ENCODE measurements at places on chromosomes 16 and 17.

GRCh38 chr17:49574323-49574781 lies 1.3 kb upstream of the NXPH3 start:
- DNase-seq: no peak

GRCh38 chr17:66087073-66087472 lies 104.9 kb downstream of the CEP112 start:
- DNase-seq: no peak

DNA sequence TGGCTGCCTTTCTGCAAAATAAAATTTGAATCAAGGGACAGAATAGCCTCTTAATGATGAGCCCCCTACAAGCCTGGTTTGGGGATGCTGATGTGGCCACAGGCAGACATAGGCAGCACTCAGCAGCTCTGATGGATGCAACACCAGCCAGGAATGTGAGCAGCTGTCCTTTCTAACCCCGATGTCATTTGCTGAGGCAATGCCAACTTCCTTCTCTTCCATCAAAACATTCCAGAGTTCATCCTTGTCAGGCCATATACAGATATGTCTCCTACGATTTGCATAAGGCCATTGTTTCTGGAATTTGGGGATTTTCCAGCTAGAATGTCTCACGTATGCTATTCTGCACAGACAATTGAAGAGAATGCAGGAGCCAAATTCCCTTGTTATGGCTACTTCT lies 52.1 kb upstream of the MYOCD start:
- no peak for DNase-seq

DNA sequence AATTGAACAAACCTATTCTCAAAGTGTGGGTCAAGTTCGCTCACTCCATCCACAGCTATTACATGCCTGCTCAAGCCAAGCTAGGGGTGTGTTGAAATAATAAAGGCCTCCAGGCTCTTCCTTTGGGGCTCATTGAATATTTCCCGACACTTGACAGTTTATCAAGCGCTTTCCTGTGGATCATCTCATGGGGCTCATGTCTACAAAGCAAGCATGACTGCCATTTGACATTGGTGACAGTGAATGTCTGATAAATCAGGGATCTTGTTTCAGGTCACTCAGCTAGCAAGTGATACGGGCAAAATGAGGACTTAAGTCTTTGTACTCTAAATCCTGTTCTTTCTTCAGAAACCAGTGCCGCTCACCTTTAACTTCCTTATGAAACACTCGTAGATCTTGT lies 542.6 kb downstream of the TOX3 start:
- DNase-seq: no peak

DNA sequence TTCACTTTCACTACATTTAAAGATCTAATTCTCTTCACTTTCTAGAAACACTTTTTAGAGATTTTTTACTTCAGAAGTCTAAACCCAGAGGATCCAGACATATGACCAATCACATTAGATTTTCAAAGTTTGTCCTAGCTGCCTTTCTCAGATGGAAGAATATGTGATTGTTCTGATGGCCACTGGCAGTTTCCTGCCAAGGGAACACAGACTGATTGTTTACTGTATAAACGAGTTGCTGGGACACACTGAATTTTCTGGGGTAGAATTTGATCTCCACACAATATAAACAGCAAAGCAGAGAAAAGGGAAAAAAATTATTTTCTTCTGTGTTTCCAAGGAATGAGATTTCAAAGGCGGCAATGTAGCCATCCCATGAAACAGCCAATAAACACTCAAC lies 480.0 kb downstream of the TOX3 start:
- DNase-seq: no peak

GRCh38 chr16:67857547-67858233 lies 10.2 kb upstream of the CENPT start:
- peak; percentile 21 for DNase-seq

- no peak for DNase-seq
Measured at GRCh38 chr17:41478237-41478636, 2.7 kb downstream of the KRT35 start.

DNA sequence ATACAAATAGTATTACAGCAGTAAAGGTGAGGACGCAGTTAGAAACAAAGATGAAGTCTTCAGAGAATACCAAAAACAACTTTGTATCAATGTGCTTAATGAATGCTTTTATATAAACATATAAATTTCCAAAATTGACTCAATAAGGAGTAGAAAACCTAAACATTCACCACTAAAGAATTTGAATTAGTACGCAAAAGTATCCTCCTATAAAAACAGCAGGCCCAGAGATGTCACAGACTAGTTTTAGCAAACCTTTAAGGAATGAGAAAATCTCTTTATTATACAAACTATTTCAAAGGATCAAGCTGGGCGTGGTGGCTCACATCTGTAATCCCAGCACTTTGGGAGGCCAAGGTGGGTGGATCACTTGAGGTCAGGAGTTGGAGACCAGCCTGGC lies 86.2 kb downstream of the OR1D5 start:
- no peak for DNase-seq

- DNase-seq: no peak
Measured at GRCh38 chr17:2867441-2868424, 71.5 kb downstream of the RAP1GAP2 start.

GRCh38 chr16:6926341-6926740 lies 406.3 kb upstream of the RBFOX1 start:
- no peak for DNase-seq

GRCh38 chr16:54447576-54448440 lies 161.2 kb upstream of the IRX3 start:
- no peak for DNase-seq

DNA sequence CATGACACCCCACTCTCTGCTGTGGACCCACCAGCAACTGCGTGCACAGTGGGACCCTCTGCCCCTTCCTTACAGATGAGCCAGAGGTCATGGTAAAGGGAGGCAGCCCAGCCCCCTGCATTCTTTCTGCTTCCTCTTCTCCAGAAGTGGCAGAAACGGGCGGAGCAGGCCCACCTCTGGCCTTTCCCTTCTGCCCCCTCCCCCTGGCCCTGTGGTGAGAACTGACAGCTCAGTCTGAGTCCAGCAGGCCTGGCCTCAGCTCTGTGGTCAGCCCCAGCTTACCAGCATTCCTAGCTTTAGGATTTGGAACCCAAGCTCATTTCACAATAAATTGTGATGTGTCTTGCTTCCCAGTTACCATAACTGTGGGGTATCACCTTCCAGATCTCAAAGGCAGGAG lies 4.8 kb upstream of the ANKRD11 start:
- no peak for DNase-seq

DNA sequence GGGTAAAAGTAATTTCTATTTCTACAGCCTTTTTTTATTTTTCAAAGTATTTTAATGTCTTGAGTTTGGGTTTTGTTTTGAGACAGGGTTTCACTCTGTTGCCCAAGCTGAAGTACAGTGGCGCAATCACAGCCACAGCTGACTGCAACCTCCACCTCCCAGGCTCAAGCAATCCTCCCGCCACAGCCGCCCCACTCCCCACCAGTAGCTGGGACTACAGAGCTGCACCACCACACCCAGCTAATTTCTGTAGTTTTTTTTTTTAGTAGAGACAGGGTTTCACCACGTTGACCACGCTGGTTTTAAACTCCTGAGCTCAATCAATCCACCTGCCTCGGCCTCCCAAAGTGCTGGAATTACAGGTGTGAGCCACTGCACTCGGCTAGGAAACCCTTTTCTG lies 44.0 kb downstream of the TUBD1 start:
- DNase-seq: no peak

DNA sequence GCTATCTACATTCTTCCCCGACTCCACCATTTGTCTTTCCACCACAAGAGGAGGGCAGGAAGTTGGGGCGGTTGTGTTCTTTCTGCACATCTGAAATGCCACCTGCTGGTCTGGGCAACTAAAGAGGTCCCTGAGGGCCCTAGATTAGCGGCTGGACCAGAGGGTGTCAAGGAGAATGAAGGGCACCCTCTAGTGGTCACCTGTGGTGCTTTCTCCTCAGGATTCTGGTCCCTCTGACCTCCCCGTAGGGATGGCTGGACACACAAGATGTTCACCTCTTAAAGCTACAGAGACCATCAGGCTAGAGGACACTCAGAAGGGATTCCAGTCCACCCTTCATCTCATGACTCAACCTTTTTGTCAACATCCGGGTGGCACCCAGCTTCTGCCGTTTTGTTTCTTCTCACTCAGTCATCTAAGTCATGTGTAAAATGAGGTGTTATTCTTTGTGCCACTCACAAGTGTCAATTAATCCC lies 2.9 kb upstream of the SCIMP start:
- DNase-seq: peak; percentile 19

- DNase-seq: peak; percentile 66
Measured at GRCh38 chr16:89093602-89094251, at the start of gene ACSF3. Gene ACSF3, plus strand, starts transcription at chr16:89093852. Its CDS starts 6,830 bp downstream, at chr16:89100682.

- no peak for DNase-seq
Measured at GRCh38 chr16:89498839-89499238, 8.5 kb upstream of the ANKRD11 start.

GRCh38 chr17:64504769-64505339 lies 1.2 kb downstream of the DDX5 start:
- peak; percentile 7 for DNase-seq

GRCh38 chr17:14033166-14033565 lies 36.1 kb upstream of the COX10 start:
- no peak for DNase-seq

DNA sequence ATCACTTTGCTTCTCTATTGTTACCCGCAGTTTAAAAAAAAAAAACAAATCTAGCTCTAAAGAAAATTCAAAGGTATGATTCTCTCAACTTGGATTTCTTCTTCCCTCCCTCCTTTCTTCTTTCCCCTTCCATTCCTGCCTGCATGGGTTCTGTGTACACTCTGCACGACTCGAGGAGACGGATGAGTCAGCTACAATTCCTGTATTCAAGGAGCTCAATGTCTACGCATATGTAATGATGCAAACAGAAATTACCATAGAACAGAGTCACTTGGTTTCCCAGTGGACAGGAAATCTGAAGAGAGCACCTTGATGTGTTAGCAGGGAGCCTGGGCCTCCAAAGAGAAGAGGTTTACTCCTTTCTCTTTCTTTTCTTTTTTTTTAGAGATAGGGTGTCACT lies 92.3 kb downstream of the VPS53 start:
- DNase-seq: no peak

GRCh38 chr16:78480588-78480987 lies 381.1 kb downstream of the WWOX start:
- DNase-seq: no peak

DNA sequence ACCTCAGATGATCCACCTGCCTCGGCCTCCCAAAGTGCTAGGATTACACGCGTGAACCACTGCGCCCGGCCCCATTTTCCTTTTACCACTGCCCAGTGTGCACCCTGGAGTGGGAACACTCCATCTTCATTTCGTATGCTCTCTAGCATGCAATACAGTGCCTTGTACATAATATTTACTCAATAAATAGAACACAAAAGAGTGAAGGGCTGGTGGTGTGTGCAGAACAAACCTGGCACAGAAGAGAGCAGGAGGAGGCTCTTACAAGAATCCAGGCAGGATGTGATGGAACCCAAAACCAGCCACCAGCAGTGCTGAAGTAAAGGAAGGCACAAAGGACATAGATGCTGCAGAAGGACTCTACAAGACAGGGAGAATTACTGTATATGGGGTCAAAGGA lies 7.3 kb downstream of the KRT37 start:
- DNase-seq: no peak

Data from CD4-positive, alpha-beta T cell treated with Interleukin-6 at 100 ng/mL for 8 hours (primary cell).